Brain microvascular endothelial cell (primary cell): ENCODE measurements at places on chromosomes 5 and 9.

DNA sequence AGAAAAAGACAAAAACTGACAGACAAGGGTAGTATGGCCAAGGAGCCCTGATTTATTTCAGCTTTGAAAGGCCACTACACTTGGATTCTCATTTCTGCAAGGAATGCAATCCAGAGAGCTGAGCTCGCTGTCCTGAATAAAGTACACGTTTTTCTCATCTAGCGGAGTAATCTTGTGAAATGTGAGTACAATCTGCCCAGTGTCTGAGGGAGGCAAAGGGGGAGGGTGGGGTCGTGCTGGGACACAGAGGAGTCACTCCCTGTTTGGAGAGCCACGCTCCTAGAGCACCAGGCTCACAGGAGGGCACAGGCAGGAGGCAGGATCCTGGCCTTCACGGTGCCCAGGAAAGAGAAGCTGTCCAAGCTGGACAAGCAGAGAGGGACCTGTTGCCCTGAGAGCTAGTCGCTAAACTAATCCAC is 51.0 kb upstream of the IFNK start:
- DNase-seq = peak; percentile 12

GRCh38 chr5:96816991-96817390 is 9.2 kb upstream of the ERAP1 start:
- no peak for DNase-seq

GRCh38 chr5:88398316-88398715 is 129.7 kb upstream of the TMEM161B start:
- no peak for DNase-seq

DNA sequence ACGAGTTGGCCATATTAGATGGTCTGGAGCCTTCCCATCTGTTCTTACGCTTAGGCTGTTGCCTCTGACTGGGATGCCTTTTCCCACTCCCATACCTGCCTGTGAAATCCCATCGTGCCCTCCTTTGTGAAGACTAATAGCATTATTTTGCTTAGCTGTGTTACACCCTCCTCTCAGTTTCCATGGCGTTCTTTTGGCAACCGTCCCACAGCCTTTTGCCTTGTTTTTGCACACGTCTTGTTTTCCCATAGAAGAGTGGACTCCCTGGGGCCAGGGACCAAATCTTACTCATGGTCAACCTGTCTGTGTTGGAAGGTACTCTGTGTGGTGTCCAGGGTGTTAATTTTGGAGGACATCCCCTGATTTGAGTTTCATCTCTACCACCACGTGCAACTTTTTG is 242.1 kb downstream of the HSPA4 start:
- DNase-seq = no peak

DNA sequence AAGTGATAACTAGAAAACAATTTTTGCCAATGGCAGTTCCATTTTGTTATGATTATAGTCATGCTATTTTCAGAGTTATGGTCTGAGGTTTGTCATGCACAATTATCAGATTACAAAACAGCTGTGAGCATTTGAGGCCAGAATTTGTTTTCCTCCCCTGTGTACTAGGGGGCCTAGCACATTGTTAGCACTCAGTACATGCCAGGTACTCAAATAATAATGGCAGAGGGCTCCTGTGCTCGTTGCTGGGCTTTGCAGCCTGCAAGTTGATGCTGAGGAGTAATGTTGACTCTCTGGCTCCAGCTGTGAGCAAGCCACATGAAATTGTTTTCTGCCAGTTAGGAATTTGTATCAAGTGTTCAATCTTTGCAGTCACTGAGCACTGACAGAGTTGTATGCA is 6.9 kb downstream of the DNAI1 start:
- DNase-seq = no peak

DNA sequence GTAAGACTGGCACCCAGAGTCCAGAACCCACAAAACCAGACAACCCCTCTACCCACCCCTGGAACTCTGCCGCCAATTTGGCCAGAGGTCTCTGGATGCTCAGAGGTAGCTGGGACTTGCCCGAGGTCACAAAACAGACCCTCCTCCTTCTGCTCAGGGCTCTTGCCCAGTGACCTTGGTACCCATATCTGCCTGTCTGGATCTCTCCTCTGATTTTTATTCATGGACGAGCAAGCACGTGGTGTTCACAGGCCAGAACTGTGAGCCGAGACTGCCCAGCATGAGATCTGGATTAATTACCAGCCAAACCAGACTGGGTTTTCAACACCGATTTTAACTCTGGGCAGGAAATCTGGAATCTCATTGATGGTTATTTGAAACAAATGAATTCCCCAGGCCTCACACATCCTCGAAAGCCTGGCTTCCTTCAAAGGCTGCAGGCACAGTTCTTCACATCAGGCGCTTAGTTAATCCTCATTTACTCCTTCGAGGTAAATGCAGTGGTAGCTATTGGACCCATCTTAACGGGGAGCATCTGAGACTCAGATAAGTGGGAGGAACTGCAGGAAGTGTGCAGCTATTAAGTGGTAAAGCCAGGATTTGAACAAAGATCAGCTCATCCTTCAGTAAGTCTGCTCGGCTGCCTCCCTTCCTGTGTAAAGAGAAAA is 21.4 kb downstream of the COL27A1 start:
- DNase-seq = no peak

DNA sequence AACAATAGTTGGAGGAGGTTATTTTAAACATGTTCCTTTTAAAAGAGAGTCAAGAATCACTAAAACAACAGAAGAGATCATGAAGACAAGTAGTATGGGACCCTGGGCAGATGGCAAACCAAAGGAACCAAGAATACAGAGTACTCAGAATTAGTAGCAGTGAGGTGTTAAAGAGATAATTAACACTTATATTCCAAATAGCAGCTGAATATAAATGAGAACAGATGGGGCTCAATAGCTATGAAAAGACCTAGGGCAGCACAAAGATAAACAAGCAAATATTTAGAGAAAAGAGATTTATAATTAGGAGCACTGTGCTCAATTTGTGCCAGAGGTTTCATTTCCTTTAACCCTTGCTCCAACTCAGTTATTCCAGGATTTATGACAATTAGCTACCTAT is 159.1 kb downstream of the FAM114A2 start:
- DNase-seq = no peak

GRCh38 chr9:86614871-86615849 is 260.9 kb upstream of the TUT7 start:
- peak; percentile 31 for DNase-seq

GRCh38 chr9:35342221-35342958 is 147.5 kb upstream of the RUSC2 start:
- DNase-seq = no peak

DNA sequence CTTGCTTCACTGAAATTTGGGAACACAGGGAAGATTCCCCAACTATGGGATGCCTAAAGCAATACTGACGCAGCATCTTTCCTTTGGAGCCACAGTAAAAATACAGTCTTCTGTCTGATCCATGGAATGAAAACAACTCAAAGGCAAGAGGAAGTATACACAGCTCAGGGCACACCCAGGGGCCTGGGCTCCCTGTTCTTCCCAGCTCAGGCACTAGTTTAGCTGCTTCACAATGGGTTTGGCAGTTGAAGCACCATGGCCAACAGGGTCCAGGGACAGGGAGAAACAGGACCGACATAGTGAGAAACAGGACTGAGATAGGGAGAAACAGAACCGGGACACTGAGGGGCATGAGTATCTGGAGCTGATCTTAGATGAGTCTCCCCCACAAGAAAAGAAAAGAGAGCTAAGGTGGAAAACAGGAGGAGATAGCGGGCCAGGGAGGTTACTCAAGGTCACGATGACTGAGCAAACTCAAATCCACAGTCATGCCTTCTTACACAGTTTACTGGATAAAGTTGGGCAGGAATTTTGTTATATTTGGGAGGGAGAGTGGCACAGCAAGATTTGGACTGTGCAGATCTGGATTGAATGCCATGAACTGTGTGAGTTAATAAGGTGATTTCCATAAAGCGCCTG is 198.8 kb downstream of the SMARCA2 start:
- DNase-seq = no peak

DNA sequence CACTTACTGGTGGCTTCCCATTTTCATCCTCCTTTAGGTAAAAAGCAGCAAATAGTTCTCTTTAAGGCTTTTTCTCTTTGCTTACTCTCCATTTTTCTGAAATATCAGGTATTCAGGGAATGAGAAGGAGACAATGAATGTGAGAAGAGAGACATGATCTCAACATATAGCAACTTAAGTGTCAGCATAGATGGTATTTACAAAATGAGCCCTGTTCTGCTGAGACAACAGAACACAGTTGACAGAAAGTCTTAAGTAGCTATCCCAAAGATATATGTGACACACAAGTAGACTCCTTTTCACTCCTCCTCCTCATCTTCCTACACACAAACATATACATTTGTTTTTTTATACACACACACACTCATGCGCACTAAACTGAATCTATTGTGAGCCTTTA is 649.3 kb upstream of the WWC1 start:
- DNase-seq = no peak
